Activated CD4-positive, CD25-positive, alpha-beta regulatory T cell treated with anti-CD3 and anti-CD28 coated beads, Interleukin-2, amount 50 U/mL, for 72 hours (primary cell): ENCODE measurements at places on chromosomes 1 and 21.

DNA sequence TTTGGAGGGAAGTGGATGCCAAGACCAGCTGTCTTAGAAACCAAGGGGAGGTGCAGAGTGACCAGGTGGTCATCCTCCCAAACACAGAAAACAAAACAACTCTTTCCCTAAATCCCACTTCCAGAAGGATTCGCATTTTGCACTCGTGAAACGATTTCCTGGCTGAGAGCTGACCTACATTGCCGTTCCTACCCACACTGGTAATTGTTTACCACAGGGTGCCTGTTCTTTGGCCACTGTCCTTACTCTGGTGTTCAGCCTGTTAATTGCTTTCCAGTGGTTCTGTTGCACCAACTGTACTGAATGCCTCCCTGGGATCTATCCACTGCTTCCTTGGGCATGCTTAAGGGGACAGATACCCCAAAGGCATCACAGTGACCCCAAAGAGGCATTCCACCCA lies 23.2 kb upstream of the PLA2G2C start:
- no peak for DNase-seq

- no peak for DNase-seq
These were observed 28.0 kb downstream of the MACO1 start for GRCh38 chr1:25458541-25459298.

DNA sequence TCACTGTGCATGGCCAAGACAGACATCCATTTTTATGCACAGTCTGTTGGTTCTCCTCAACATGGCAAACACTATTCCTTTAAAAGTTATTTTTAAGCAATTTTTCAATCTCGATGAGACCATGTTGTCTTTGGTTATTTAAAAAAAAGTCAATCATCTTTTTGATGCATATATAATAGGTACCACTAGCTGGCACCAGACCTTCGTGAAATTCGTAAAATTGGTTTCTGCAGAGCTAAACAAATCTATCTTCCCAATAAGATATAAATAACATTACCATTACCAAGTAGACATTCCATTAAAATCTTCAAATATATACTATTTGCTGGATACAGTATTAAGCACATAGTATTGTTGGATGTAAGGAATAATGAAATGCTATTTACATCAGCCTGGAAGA lies 220.0 kb upstream of the GREM2 start:
- DNase-seq = no peak

- no peak for DNase-seq
These were observed 8.7 kb downstream of the CLDN8 start for GRCh38 chr21:30207252-30207579.

- no peak for DNase-seq
These were observed 47.3 kb upstream of the LYPLAL1 start for GRCh38 chr1:219126377-219126776.

DNA sequence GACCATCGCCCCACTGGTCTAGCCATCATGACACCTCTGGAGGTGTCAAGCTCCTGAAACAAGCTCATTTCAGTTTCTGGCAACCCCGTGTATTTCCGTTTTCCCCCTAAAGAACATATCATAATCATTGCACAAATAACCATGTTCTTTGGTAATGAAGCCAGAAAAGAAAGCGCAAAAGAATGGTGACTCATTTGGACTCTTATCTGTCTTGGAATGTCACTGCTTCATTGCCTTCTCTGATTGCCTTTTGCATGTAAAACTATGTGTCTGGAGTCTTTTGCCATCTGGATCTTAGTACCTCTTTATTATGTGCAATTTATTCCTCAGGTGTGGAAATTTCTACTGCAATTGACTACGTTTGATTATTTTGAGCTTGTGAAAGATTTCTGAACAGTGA lies 110.5 kb downstream of the COLGALT2 start:
- no peak for DNase-seq

DNA sequence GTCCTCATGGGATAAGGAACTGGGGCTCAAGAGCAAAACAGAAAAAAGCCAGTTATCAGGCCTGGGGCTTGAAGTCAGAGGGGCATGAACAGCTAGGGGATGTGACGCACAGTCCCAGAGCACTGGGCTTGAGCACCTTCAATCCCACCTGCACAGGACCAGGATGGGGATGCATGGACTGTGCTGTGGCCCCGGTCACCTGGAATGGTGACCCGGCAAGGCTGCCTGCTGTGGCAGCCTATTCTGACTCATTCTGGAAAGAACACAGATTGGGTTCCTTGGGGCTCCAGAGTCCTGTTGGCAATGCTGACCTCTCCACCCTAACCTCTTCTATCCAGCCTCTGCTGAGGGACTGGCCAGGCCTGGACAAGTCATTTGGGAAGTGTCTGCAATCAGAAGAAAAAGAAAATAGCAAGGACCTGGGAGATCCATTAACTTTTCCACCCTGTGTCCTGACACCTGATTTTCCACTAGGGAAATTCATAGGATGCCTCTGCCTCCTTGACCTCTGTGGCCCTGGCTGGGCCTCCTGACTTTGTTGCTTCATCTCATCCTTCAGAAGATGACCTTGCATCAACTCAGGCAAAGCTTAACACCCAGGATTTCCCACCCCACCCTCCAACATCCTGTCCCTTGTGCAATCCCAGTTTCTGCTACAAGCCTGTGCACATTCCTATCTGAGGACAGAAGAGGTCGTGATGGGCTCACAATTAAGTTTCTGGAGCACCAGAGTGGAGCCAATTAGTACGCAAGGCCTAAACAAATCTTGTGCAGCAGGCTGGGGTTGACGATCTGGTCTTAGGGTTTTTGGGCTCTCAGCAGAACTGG lies 17.9 kb upstream of the FMOD start:
- no peak for DNase-seq

- no peak for DNase-seq
These were observed 157.3 kb downstream of the ZNF281 start for GRCh38 chr1:200252531-200252930.

- peak; percentile 36 for DNase-seq
These were observed 87.9 kb upstream of the LYST start for GRCh38 chr1:235954306-235955283.

GRCh38 chr1:65434255-65434654 lies 13.8 kb downstream of the LEPR start:
- no peak for DNase-seq

DNA sequence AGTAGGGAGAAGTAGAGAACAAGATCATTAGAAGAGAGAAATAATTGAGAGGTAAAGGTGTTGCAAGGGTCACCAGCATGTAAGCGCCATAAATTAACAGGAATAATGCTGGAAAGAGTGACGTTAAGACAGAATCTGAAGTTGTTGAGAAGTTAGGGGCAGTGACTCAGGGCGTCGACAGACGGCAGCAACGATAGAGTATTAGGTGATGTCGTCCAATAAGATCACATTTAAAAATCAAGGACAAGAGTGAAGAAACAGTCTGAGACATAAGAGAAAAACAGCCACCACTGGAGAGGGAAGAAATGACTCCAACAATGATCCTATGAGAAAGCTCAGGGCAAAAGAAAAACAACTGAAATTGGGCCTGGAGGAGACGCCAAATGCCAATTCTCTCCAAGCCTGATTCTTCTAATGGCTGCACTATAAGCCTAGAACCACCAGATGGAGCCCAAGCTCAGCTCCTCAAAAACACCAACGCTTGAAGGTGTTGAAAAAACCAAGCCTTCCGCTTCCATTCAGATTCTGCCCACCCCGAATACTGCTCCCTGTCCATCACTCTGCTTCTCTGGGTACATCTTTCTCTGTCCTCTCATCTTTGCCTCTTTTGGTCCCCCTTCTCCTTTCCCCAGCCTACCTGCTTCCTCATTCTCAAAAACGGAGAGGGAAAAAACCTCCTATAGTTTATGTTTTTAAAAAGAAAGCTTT lies 70.0 kb downstream of the LUZP1 start:
- DNase-seq = peak; percentile 47

DNA sequence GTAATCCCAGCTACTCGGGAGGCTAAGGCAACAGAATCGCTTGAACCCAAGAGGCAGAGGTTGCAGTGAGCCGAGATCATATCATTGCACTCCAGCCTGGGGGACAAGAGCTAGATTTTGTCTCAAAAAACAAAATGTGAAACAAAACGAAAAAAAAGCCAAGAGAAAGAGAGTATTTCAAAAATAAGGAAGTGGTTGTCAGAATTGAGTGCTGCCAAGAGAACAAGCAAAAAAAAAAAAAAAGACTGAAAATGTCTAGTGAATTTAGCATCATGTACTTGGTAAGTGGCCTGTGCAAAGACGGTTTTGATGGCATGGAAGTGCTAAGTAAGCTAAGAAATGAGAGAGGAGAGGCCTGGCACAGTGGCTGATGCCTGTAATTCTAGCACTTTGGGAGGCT lies 14.3 kb downstream of the KPNA6 start:
- DNase-seq = no peak

DNA sequence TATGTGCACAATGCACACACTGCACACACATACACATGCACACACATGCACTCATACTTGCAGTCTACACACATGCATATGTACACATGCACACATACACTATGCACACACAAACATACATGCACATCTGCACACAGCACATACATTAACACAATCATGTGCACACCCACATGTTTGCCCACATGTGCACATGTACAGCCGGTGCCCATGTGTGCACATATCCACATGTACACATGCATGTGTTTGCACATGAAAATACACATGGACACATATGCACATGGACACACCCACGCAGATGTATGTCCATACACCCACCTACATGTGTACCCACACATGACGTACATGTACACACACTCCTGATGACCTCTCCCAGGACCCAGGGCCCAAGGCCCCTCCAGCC lies 105.1 kb upstream of the ACTRT2 start:
- DNase-seq = no peak

GRCh38 chr1:222547944-222548671 lies at the start of gene HHIPL2:
HHIPL2 (minus strand) TSS chr1:222548104; CDS start chr1:222548044, 60 bp downstream.
- DNase-seq = no peak

DNA sequence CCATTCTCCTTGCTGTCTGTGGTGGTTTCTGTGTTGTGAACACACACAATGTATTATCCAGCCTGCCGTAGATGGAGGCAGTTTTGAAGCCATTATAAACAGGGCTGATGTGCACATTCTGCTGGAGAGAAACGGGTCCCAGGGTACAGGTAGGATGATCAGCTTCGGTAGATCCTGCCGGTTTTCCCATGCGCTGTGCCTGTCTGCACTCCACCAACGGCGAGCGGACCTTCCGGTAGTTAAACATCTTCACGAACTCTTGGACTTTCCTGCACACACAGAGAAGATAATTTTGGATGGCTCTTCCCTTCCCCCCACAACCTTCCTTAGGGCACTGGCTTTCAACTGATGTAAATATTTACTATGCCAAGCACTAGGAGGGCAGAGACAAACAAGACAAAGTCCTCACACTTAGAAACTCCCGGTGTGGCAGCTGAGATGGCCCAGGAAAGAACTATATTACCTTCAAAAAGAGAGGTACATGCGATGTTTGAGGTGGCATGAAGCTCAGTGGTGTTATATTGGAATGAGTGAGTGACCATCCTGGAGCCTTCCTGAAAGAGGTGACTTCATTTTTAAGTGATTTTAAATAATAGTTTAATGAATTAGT lies 41.7 kb downstream of the ALPL start:
- no peak for DNase-seq

- DNase-seq = no peak
These were observed 24.0 kb downstream of the HENMT1 start for GRCh38 chr1:108636876-108637275.

DNA sequence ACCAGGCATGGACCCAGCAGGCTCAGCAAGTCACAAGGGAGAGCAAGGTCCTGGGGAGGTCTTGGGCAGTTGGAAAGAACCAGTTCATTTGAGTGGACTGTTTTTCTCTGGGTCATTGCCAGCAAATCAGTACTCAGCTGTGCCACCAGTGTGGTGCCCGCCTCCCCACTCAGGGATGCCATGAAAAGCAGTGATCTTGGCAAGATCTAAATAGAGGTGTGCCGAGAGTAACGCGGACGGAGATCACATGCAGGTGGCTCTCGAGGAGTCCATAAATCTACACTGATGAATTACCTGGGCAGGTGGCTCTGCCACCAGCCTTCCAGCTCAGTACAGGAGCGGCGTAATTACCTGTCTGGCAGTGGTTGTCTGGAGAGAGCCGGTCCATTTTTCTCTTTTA lies 642.2 kb downstream of the PTPRU start:
- DNase-seq = no peak

- DNase-seq = no peak
These were observed 132.1 kb upstream of the PRMT6 start for GRCh38 chr1:106924360-106924759.

DNA sequence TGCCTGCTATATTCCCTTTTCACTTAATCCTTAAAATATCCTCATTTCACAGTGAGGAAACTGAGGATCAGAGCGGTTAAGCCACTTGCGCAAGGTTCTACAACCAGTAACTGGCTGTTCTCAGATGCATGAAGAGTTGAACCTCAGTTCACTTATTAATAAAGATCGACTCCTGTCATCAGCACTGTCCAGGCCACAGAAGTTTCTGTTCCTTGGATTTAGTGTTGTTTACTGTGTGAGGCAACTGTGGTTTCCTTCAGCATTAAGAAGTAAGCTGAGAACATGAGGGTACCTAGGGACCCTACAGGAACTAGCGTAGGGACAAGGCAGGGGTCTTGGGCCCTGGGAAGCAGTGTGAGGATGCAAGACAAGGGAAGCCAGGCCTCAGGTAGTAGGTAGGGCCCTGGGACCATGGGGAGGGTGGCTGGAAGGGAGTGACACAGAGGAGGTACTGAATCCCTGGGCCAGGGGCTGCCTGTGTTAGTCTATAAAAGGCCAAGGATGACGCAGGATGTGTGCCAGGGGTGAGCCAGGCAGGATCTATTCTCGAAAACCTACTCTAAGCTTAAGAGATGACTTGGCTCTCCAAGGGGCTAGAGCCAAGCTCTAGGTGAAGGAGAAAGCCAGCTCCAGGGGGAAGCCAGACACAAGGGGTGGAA lies 181.2 kb upstream of the CSF3R start:
- DNase-seq = no peak

DNA sequence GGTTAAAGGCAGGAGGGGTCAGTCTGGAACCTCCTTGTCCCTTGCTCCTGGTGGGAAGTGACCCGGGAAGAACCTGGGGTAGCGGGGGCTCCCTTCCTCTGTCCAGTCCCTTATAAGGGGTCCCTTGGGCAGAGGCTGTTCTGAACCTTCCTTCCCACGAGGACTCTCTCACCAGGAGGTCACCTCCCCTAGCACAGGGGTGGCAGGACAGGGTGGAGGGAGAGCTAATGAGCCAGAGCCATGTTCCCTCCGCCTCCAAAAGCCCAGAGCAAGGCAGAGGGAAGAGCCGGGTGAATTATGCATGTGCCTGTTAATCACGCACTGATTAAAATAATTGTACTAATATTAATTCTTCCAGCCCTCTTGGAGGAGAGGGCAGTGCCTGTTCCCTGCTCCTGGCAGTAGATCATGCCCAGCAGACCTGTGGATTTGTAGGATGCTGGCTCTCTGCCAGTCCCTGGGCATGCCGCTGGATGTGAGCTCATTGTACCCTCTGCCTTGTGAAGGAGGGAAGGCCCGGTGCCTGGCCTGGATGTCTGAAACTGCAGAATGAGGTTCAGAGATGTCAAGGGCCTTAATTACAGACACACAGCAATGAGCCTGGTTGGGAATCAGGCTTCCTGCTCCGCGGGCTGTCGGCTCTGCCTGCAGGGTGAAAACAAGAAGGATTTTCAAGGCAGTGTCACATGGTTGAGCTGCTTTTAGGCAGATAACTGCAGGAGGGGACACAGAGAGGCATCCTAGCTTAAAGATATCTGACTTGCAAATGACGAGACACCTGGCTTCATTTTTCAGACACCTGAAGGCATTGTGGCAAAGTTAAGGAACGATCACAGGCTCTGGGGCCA lies 68.2 kb downstream of the IGSF21 start:
- no peak for DNase-seq
